Esophagus muscularis mucosa (tissue), 4 donors: ENCODE measurements at places on chromosomes 1 and 21. TPM values are rescaled to one million over a fixed set of nuclear protein-coding genes. Genes with fewer than 3 reads are reported as not detected.

UBL4B gene
- not detected for total RNA-seq

HES2 gene
- total RNA-seq: not detected

TAL1 gene
- total RNA-seq: 4.0 TPM

HTR1D gene
- total RNA-seq: not detected

SPRR1B gene
- total RNA-seq: not detected

OSCP1 gene
- total RNA-seq: 8.9 TPM

KCND3 gene
- 57.6 TPM for total RNA-seq

DNA sequence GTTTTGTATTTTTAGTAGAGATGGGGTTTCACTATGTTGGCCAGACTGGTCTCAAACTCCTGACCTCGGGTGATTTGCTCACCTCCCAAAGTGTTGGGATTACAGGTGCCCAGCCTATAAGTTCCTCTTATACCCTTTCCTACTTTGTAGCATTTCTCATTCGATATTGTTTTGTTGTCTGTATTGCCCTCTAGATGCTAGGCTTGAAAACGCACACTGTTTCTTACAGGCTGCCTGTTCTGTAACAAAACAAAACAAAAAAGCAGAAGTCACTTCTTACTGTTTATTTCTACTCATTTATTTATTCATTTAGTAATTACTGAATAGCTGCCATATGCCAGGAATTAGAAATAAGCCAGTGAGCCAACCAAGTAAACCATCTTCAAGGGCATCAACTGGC lies 136.9 kb upstream of the BMP8A start:
- peaks cover 5% of the 10 kb centered on the region for H3K4me1 ChIP-seq
- peaks cover 79% of the 10 kb centered on the region for H3K36me3 ChIP-seq
- H3K4me3 ChIP-seq: no peak overlapping the region
- no peak for DNase-seq
- no peak overlapping the region for H3K27ac ChIP-seq

DNA sequence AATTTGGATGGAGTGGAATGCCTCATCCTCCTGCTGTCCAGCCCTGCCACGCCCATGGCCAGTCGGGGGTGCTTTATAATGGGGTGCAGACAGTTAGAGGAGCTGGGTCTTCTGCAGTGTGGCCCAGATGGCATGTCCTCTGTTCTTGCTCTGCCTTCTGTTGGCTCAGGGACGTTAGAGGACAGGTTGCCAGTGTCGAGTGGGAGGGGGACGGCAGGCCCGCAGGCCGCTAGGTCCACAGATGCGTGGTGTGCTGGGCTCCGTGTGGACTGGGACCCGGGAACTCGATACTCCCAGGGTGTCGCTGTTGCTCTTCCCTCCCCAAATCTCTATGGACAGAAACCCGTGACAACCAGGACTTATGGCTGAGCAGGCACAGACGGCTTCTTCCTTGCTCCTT lies 33.3 kb downstream of the SIM2 start:
- no peak overlapping the region for H3K4me3 ChIP-seq
- no peak for DNase-seq
- peaks cover 73% of the 10 kb centered on the region for H3K27me3 ChIP-seq

DNA sequence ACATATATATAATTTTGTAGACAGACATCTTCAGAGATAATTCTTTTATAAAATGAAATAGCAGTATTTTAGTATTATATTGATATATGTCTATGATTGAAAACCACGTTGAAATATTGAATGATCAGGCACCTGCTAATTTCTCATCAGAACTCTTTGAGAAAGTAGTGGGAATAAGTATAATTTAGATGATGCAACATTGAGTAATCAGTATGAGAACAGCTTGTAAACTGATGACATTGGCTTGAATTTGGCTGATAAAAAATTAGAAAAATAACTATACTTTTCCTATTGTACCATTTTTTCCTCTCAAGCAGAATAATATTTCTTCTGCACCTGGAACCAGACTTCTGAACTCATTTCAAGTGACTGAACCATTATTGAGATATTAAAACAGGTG lies 1316.8 kb downstream of the NCAM2 start:
- no peaks in the 10 kb centered on the region for H3K27me3 ChIP-seq
- no peak overlapping the region for H3K4me3 ChIP-seq
- no peaks in the 10 kb centered on the region for H3K4me1 ChIP-seq
- H3K36me3 ChIP-seq: no peaks in the 10 kb centered on the region

GRCh38 chr1:19672237-19672636 lies 7.6 kb downstream of the HTR6 start:
- peaks cover 65% of the 10 kb centered on the region for H3K27me3 ChIP-seq
- no peaks in the 10 kb centered on the region for H3K4me1 ChIP-seq
- no peaks in the 10 kb centered on the region for H3K36me3 ChIP-seq
- H3K27ac ChIP-seq: no peak overlapping the region
- DNase-seq: no peak
- no peak overlapping the region for H3K4me3 ChIP-seq

GRCh38 chr1:178529364-178530036 lies 16.6 kb downstream of the TEX35 start:
- no peaks in the 10 kb centered on the region for H3K36me3 ChIP-seq
- H3K4me3 ChIP-seq: no peak overlapping the region
- peaks cover 11% of the 10 kb centered on the region for H3K4me1 ChIP-seq
- no peak overlapping the region for H3K27ac ChIP-seq
- DNase-seq: no peak

DNA sequence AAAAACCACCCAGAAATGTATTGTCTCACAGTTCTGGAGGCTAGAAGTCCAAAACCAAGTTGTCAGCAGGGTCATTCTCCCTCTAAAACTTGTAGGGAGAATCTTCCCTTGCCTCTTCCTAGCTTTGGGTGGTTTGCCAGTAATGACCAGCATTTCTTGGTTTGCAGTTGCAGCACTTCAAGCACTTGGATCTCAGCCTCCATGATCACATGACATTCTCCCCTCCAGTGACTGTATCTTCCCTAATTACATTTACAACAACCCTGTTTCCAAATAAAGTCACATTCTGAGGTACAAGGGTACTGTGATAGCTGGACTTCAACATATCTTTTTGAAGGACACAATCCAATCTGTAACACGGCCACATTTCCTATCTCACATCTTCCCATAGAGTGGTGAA lies 37.2 kb downstream of the EVI5 start:
- H3K36me3 ChIP-seq: peaks cover 4% of the 10 kb centered on the region
- H3K27me3 ChIP-seq: no peaks in the 10 kb centered on the region
- H3K4me3 ChIP-seq: no peak overlapping the region

DNA sequence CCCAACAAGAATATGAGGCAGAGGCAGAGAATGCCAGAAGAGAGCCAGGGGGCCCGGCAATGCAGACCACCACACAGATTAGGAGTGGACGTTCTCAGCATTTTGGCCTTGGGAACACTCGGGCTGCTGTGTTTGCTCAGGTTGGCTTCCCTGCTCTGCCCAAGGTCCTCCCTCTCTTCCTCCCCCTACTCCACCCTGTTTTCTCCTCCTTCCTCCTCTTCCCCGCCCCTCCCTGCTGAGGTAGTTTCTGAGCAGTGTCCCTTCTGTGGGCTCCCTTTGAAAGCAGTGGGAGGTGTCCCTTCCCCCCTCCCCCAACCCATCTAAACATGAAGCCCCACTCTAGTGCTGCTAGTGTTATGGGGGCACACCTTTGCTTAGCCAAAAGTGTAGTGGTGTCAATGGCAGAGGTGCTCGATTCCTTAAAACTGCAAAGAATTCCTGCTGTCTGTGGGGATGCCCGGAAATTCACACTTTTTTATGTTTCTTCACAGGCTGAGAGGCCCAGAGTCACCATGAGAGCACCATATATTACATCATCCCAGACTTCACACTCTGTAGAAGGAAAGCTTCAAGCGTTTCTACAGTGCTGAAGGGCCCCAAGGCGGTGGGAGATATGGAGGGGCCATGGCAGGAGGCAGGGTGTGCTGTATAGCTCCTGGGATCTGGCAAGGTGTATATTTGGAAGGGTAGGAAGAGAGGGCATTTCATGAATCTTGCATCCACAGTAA lies at the start of gene HHIPL2:
HHIPL2 (minus strand) TSS at position 161 of the 728 bp plus-strand sequence; CDS start at position 101, 60 bp downstream.
- H3K36me3 ChIP-seq: no peaks in the 10 kb centered on the region
- DNase-seq: no peak
- H3K4me1 ChIP-seq: no peaks in the 10 kb centered on the region
- H3K4me3 ChIP-seq: no peak within 1 kb of the TSS
- no peaks in the 10 kb centered on the region for H3K27me3 ChIP-seq

DNA sequence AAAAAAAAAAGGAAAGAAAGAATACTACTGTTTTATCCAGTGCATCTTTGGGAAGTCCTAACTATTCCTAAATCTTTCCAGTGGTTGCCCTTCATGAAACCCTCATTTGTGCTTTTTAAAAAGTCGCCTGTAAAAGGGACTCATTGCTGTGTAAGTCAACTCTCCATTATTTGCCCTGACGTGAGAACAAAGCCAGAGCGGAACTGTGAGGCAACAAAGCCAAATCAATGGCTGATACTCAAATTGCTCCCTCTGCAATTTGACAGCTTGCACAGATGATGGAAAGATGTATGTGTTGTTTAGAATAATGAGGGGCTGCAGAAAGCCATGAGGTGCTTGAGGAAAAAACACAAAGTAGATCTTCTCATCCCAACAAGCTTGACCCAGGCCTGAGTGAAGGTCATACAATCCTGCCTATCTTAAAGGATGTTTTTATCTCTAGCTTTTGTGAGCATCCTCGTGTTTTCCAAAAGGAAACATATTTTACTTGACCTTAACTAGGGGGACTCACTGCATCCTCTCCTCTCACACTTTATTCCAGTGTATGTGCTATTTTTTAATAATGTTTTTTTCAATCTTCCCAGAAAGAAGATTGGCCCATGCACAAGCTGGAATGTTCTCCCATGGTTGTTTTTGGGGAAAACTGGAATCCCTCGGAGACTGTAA lies 33.4 kb downstream of the SMYD2 start:
- no peak overlapping the region for H3K27ac ChIP-seq
- no peak for DNase-seq
- H3K27me3 ChIP-seq: no peaks in the 10 kb centered on the region
- H3K36me3 ChIP-seq: peaks cover 4% of the 10 kb centered on the region
- H3K4me3 ChIP-seq: no peak overlapping the region
- peaks cover 14% of the 10 kb centered on the region for H3K4me1 ChIP-seq

- H3K27me3 ChIP-seq: no peaks in the 10 kb centered on the region
- H3K4me1 ChIP-seq: no peaks in the 10 kb centered on the region
- DNase-seq: no peak
- no peak overlapping the region for H3K4me3 ChIP-seq
Observed at GRCh38 chr1:206012086-206012859, 9.1 kb upstream of the RAB7B start.

- no peak overlapping the region for H3K4me3 ChIP-seq
- H3K4me1 ChIP-seq: peaks cover 65% of the 10 kb centered on the region
- no peak for DNase-seq
- no peak overlapping the region for H3K27ac ChIP-seq
Observed at GRCh38 chr1:36092166-36092797, 3.6 kb downstream of the ADPRS start.

- peaks cover 73% of the 10 kb centered on the region for H3K4me1 ChIP-seq
- H3K27me3 ChIP-seq: no peaks in the 10 kb centered on the region
- H3K27ac ChIP-seq: peak overlapping the region; percentile 96
- H3K4me3 ChIP-seq: no peak overlapping the region
Observed at GRCh38 chr1:184624051-184624450, 130.6 kb downstream of the EDEM3 start.

DNA sequence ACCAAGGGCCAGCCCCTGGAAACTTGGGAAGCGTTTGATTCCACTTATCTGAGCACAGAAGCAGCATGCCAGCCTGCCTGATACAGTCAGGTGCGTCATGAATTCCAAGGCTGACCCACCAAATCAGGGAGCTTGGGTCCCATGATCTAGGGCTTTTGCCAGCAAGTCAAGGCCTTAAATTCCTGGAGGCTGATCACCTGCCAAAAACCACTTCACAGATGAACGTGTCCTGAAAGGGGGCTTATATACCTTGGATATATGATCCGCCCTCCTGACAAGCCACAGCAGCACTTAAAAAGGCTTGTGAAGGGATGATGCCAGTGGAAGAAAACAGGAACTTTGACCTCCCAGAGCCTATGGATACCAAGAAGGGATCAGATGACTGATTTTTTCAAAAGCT lies 24.0 kb upstream of the CLIC6 start:
- H3K4me1 ChIP-seq: no peaks in the 10 kb centered on the region
- H3K36me3 ChIP-seq: no peaks in the 10 kb centered on the region
- no peak for DNase-seq
- no peak overlapping the region for H3K27ac ChIP-seq
- H3K27me3 ChIP-seq: peaks cover 23% of the 10 kb centered on the region

DNA sequence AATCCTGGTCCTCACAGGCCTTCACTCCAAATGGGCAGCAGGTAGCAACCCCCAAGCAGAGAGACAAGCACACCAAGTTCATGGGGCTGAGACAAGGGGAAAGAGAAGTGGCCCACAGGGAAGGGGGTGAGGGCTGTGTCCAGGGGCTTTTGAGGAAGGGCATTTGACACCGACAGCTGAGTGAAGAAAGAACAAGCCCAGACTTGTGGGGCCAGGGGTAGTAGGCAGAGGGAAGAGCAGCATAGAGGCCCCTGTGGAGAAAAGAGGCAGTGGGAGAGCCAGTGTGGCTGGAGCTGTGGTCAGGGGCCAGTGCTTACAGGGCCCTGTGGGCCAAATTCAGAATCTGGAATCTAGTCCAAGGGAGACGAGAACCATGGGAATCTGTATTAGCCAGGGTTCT lies 85.4 kb downstream of the IGSF21 start:
- DNase-seq: no peak
- no peaks in the 10 kb centered on the region for H3K36me3 ChIP-seq
- no peaks in the 10 kb centered on the region for H3K27me3 ChIP-seq

DNA sequence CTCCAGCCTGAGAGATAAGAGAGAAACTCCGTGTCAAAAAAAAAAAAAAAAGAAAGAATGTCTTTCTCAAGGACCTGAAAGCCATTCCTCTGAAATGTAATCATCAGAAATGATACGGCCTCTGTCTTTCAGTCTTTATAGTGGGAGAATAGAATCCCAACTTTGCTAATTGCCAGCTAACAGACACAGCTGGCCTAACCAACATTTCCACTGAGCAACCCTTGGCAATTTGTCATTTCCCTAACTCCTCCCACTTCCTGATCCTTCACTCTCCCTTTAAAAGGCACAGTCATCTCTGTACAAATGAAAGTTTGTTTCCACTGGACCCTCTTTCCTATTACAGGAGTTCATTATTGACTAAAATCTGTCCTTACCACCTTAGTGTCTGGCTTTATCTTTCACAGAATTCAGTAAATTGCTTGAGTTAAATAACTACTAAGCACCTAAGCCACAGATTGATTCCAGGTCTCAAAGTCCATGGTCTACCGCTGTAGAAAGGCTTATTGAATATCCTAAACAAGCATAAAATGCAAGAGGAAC lies 4.3 kb upstream of the CBR1 start:
- no peaks in the 10 kb centered on the region for H3K27me3 ChIP-seq
- no peak for DNase-seq
- no peak overlapping the region for H3K4me3 ChIP-seq
- H3K27ac ChIP-seq: no peak overlapping the region
- H3K4me1 ChIP-seq: peaks cover 5% of the 10 kb centered on the region
- no peaks in the 10 kb centered on the region for H3K36me3 ChIP-seq

DNA sequence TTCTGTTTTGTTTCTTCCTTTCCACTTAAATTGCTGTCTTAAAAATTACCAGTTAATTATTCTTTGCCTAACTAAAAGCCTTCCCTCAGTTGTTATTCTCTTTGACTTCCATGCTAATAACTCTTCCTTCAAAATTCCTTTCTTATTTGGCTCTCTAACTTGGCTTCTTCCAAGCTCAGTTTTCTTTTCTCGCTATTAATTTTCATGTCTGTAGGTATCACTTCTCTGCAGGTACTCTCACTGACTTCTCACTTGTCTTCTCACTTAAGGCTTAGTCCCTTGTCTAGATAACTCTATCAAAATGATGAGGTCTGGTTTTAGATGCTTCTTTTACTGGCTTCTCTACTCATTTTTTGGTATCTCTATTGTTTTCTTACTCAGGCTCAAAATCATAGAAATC lies 10.1 kb downstream of the CDC7 start:
- no peaks in the 10 kb centered on the region for H3K36me3 ChIP-seq
- no peak overlapping the region for H3K4me3 ChIP-seq
- no peak for DNase-seq
- H3K4me1 ChIP-seq: peaks cover 19% of the 10 kb centered on the region
- no peaks in the 10 kb centered on the region for H3K27me3 ChIP-seq
- no peak overlapping the region for H3K27ac ChIP-seq
